ENCODE measurements at places on chromosomes 6 and 20.

GRCh38 chr6:105711216-105711615 lies 308.3 kb upstream of the PREP start:
- DNase-seq, result no peak

DNA sequence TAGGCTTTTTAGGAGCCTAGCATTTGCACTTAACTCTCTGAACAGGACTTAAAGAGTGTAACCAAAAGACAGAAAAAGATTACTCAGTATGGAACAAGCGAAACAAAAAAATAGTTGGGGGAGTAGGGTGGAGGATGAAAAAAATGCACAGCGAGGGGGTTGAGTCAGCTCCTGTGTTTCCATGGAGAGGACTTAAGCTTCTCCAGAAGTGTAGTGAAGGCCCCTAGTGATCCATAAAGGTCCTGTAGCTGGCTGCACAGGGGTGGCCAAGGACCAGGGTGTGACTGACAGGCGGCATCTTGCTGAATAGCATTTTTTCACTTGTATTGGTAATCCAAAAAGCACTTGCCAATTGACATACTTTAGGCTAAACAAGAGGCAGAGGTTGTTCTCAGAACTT lies 533.9 kb downstream of the RFPL4B start:
- no peak for DNase-seq

- DNase-seq, result no peak
Measured at GRCh38 chr6:143561105-143561704, 49.7 kb upstream of the FUCA2 start.

DNA sequence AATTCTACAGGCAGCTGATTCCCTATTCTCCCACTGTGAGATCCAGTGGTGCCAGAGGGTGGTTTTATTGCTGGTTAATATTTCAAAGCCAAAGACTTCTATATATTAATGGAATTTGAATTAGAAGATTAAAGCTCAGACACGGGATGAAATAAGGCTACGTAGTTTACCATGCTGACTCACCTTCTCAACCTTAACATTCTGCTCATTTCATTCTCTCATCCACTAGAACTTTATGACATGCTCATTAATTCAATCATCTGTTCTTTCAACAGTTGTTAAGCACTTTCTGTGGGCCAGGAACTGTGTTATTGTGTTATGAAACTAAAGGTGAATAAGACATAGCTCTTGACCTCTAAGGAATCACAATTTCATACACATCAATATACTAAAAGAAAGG lies 456.9 kb upstream of the MAP3K7 start:
- DNase-seq, result no peak

- DNase-seq, result no peak
Measured at GRCh38 chr20:63264519-63264918, 8.1 kb upstream of the ARFGAP1 start.

DNA sequence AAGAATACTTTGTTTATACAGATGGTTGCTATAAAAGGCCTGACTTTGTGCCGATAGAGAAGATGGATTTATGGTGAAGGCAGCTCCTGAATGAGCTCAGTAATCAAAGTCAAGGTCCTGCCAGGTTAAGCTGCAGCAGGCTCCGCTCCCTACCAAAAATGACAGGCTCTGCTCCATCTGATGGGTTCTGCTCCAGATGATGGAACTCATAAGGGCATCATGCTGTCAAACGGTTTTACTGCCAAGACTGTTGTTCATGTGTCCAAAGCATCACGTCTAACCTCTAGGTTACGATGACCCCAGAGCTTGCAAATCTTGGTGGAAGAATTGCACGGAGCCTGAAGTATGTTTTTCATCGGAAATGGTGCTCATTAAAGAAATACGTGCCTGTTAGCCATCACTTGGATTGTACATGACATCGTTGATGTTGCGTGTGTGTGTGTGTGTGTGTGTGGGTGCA lies 19.2 kb upstream of the PTGIS start:
- DNase-seq, result no peak

- DNase-seq, result no peak
Measured at GRCh38 chr6:134607411-134607810, 289.5 kb upstream of the SGK1 start.

DNA sequence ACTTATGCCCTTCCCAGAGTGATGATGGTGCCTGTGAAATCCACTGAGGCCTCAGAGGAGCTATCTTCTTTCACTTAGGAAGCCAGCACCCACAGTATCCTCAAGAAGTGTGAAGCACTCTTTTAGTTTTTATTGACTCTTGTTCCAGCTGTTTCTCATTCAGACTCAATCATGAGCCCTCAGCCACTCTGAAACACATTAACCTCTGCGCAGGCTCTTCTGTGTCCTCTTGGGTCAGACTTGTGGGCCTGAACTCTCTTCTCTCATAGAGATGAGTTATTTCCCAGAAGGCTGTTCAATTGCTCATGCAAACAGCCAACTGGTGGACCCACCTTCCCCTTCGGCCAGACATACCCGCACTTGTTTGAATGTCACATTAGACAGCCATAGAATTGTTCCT lies 27.8 kb upstream of the PREP start:
- no peak for DNase-seq

- DNase-seq, result no peak
Measured at GRCh38 chr20:17380801-17381200, 150.4 kb downstream of the BFSP1 start.

GRCh38 chr20:41222296-41222695 lies 85.0 kb downstream of the PLCG1 start:
- no peak for DNase-seq

DNA sequence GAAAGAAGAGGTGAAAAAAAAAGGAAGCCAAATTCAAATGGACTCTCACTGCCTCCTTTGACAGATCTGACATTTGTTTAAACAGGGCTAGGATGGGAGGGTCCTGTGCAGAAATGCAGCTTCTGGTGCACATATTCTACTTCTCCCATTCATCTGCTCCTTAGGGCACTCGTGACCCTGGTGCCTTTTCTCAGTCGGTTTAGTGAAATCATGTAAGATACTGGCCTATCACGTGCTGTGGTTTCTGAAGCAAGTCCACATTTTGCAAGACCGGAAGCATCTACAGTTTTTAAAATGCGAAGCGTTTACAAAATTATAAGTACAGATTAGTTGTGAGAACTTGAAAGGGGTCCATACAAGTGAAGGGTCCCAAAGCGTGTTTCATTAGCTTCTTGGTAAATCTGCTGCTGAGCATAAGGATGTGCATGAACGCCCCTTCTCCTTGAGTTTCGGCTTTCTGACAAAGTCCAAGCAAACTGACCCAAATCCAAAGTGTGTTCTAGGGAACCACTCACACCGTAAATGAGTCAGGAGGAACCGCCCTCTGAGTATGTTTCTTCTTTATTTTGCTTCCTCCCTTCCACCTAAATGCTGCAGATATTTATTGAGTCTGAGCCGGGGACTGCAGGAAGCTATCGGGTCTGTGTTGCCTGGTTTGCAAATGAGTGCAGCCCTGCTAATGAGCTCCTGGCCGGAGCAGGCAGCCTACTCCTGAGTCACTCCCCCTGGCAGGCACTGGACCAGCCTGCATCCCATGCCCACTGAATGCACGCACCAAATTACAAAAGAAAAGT lies 323.8 kb upstream of the JARID2 start:
- DNase-seq, result no peak

GRCh38 chr6:13304580-13305260 lies 23.6 kb downstream of the TBC1D7 start:
- no peak for DNase-seq

GRCh38 chr20:15772826-15773225 lies 800.4 kb downstream of the KIF16B start:
- DNase-seq, result no peak

DNA sequence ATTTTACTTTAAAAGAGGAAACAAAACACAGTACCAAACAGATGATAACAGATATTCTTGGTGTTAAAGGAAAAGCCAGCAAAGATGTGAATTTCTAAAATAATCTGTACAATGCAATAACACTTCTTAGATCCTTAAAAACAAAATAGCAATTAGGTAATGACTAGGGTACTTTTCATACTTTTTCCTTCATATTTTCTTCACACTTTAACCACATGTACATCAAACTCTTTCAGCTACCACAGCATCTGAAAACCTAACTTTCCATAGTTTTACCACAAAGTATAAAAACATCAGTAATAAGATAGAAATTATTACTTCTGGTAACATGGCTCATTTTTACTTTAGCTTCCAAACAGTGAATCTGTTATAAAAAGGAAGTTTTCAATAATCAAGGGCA lies 141.3 kb downstream of the MMS22L start:
- DNase-seq, result no peak

GRCh38 chr6:23477586-23477985 lies 648.4 kb upstream of the NRSN1 start:
- DNase-seq, result no peak

GRCh38 chr20:37630993-37631392 lies 62.8 kb upstream of the CTNNBL1 start:
- DNase-seq, result no peak

DNA sequence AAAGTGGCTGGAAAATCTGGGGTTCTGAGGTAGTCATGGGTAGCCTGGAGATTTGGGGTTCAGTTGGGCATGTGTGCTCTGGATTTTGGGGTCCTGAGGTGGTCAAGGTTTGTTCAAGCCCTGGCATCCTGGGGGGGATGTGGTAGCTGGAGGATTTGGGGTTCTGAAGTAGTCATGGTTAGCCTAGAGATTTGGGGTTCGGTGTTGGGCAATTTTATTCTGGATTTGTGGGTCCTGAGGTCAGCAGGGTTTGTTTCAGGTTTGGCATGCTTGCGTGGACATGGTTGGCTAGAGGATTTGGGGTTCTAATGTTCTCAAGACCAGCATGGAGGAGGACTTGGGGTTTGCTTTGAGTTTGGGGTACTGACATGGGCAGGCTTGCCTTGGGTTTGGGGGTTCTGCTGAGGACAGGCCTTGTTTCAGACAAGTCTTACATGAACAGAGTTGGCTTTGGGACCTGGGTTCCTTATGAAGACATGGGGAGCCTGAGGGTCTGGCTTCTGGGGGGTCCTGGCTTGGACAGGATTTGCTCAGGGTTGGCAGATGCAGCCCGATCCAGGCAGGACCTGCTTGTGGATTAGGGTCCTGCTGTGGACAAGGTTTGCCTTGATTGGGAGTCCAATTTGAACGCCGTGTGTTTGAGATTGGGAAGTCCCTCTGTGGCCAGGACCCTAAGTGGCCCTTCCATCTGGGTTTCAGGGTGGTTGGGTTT lies 906 bp downstream of the ANKRD60 start:
- no peak for DNase-seq

DNA sequence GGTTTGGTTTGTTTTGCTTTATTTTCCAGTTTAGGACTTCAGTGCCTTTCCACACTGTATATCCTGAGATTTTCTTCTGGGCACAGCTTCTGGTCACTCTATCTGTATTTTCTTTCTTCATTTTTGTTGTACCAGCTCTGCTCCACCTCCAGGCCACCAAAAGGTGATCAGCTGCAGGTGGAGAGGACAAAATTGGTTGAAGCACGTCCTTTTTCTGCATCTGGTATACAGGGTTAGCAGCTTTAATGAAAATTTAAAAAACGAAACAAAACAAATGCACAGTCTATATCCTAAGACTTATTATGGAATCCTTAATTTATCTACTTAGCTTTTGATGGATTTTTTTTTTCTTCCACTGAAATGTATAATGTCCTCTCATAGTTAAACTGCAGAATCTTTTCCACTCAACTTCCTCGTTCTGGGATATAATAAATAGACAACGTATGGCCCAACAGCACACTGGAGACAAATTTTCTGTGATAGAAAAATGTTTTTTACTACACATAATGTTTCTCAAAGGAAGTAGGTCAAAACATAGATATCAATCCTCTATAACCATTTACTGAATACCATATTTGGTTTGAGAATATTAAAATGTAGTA lies 10.7 kb upstream of the SOBP start:
- no peak for DNase-seq

- no peak for DNase-seq
Measured at GRCh38 chr6:11432713-11433450, 104.7 kb upstream of the TMEM170B start.

All from stimulated activated CD4-positive, alpha-beta T cell treated with anti-CD3 and anti-CD28 coated beads, Interleukin-2, amount 100 ng/mL, for 48 hours (primary cell).